ENCODE measurements at places on chromosomes 2 and 18.

DNA sequence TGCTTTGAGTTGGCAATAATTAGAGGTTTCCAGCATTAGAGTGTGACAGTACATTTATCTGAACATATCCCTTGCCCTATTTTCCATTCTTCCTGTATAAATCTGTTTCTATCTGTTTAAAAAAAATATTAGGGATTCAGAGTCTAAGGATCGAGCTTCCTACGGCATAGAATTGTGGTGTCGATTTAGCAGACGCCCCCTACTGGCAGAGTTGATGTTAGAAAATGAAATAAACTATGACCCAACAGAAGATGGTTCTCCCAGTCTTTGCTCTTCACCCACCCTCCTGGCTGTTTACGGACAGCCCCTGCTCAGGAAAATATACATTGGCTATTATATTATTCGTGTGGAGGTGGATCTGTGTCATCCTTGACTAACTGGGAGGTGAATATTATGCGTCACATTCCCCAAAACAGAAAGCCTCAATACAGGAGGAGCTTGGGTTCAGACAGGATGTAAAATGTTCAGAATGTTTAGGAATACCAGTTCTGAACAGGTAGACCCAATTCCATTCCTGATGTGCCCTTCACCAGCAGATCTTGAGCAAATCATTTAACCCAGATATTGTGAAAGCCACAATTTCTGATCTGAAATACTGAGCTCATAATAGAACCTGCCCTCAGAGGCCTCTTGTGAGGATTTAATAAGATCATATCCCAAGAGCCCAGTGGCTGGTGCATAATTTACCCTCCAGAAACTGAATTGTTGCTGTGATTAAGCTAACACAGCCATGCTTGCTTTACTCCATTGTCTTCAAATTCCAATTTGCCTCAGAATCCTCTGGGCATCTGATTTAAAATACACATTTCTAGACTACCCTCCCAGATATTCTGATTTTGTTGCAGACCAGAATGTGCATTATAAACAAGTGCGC lies 10.8 kb upstream of the ERMN start:
- no peak for DNase-seq

- DNase-seq = no peak
Measured at GRCh38 chr2:9703701-9704221, 73.0 kb upstream of the YWHAQ start.

- DNase-seq = peak; percentile 12
Measured at GRCh38 chr2:239819091-239819973, 205.8 kb downstream of the NDUFA10 start.

DNA sequence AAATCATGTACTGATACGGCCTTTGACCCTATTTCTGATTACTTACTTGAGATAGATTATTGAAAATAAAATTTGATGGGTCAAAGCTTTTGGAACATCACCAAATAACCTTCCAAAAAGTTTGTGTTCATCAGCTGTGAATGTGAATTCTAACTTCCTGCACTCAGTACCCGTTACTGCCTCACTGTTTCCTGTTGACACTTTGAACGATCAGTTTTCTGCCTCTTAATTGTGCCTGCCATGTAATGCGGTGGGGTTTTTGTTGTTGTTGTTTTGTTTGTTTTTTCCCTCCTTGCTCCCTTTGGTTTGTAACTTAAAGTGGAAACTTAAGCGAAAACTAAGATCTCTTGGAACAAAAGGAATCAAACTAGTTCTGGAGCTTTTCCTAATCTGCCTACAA lies 18.9 kb downstream of the ATG16L1 start:
- no peak for DNase-seq

- no peak for DNase-seq
Measured at GRCh38 chr2:199870581-199870980, 19.6 kb upstream of the FTCDNL1 start.

GRCh38 chr2:86331384-86331783 lies 6.0 kb downstream of the REEP1 start:
- no peak for DNase-seq

DNA sequence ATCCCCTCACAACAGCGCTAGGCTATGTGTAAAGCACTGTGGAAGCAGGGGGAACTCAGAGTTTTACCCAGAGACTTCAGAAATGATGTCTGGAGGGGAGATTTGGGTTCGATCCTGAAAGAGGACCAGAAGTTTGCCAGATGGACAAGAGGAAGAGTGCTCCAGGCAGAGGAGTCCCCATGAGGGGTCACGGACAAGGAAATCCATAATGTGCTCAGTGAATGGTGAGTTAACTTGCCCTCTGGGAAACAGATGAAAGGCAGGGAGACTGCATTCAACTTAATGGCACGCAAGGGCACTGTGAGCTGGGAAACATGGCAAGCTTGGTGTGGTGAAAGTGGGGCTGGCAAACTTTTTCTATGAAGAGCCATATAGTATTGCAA lies 6.0 kb upstream of the ASAP2 start:
- DNase-seq = no peak

GRCh38 chr2:136522724-136523123 lies 242.6 kb upstream of the THSD7B start:
- no peak for DNase-seq

- DNase-seq = no peak
Measured at GRCh38 chr2:60413814-60414168, 139.7 kb downstream of the BCL11A start.

DNA sequence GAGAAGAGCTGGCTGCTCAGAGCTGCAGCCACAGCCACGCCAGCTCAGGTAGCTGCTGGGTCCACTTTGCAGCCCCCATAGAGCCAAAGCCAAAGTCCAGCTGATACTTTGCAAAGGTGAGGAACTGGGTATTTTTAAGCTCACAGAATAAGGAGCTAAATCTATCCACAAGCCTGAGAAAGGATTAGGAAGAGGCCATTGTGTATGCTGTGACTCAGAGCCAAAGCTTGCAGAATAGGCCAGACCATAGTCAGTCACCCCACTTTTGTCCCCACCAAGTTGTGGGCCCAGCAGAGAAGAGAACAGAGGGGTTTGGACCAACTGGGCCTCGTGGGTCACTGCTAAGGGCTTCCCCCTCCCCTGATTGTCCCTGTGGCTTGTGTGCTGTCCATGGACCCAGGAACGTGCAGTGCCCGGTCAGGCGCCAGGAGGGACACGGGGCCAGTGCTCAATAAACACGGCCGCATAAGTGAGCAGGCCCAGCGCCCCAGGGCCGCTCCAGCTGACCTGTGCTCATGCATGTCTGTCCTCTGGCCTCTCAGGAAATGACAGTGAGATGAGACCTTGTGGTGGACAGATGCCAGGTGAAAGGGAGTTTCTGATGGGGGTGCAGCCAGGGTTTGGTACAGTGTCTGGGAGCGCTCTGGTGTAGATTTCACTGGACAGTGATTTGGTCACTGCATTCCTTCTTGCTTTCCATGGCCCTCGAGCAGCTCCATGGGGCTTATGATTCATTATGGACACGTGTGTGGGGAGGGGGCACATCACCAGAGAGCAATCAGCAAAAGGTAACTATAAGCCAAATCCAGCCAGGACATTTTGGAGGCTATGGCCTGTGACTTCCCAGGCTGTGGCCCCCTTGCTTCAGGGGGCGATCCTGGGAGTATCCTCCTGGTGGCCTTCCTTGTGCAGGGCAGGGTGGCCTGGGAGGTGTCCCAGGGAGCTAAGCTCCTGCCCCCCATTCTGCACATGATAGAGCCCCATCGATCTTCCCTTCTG lies 31.3 kb downstream of the MAL start:
- no peak for DNase-seq

DNA sequence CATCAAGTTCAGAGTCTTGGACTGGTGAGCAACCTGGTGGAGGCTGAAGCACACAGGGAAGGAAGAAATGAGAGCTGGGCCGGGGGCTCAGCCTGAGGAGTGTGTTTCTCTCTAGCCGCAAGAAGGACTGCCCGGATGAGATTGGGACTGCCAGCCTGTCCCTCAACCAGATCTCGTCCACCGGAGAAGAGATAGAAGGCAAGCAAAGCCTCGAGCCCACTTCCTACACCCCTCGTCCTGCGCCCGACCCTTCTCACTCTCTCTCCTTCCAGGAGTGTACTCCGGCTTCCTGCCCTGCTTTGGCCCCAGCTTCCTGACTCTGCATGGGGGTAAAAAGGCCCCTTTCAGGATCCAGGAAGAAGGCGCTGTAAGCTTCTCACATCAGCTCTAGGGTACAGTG lies 26.2 kb downstream of the FER1L5 start:
- no peak for DNase-seq

GRCh38 chr2:160227293-160227915 lies 27.3 kb upstream of the ITGB6 start:
- no peak for DNase-seq

- no peak for DNase-seq
Measured at GRCh38 chr2:2938481-2938880, 439.1 kb downstream of the EIPR1 start.

GRCh38 chr2:52343010-52343409 lies 1311.1 kb upstream of the NRXN1 start:
- DNase-seq = no peak

DNA sequence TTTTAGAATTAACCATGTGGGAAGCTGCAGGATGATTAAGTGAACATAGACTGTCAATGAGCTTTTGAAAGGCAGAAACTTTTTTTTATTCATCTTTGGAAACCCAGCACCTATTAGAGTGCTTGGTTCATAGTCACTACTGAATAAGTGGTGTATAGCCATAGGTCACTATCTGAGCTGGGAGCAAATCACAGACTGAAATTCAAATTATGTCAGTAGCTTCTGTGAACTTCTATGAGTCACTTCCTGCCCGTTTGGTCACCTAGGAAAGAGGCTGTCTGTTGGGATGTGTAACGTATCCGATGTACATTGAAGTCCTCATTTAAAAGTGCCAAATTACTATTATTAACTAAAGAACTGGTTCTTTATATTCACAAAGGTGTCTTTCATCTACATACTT lies 20.5 kb upstream of the SLC40A1 start:
- DNase-seq = no peak

- no peak for DNase-seq
Measured at GRCh38 chr2:65800998-65801397, 368.6 kb upstream of the SPRED2 start.

- no peak for DNase-seq
Measured at GRCh38 chr18:12011957-12012549, 30.7 kb downstream of the IMPA2 start.

GRCh38 chr18:34606851-34607250 lies 103.2 kb upstream of the DTNA start:
- no peak for DNase-seq

All from activated T-cell treated with anti-CD3 and anti-CD28 coated beads, Interleukin-2, amount 50 U/mL, for 24 hours (primary cell).